ENCODE measurements at places on chromosomes 4 and X.
A peak's percentile ranks its signal among the peaks of the same experiment; 100 is the strongest.

GRCh38 chrX:30971774-30972603, 82.9 kb upstream of the TAB3 start:
- peaks cover 2% of the 10 kb centered on the region for H3K27me3 ChIP-seq
- no peak for DNase-seq
- peak overlapping the region; percentile 55 for H3K4me3 ChIP-seq
- peaks cover 5% of the 10 kb centered on the region for H3K4me1 ChIP-seq
- no peak overlapping the region for H3K27ac ChIP-seq

- no peaks in the 10 kb centered on the region for H3K4me1 ChIP-seq
- H3K36me3 ChIP-seq: no peaks in the 10 kb centered on the region
- no peak overlapping the region for H3K4me3 ChIP-seq
- no peaks in the 10 kb centered on the region for H3K27me3 ChIP-seq
- H3K27ac ChIP-seq: no peak overlapping the region
Measured at GRCh38 chrX:72465889-72466288, 106.8 kb downstream of the HDAC8 start.

GRCh38 chrX:69060631-69061408, 104.4 kb downstream of the PJA1 start:
- no peak overlapping the region for H3K4me3 ChIP-seq
- no peaks in the 10 kb centered on the region for H3K27me3 ChIP-seq
- H3K27ac ChIP-seq: no peak overlapping the region
- no peaks in the 10 kb centered on the region for H3K36me3 ChIP-seq
- no peaks in the 10 kb centered on the region for H3K4me1 ChIP-seq

- H3K4me1 ChIP-seq: peaks cover 32% of the 10 kb centered on the region
- H3K36me3 ChIP-seq: peaks cover 2% of the 10 kb centered on the region
- H3K27me3 ChIP-seq: no peaks in the 10 kb centered on the region
- no peak for DNase-seq
Measured at GRCh38 chrX:41522671-41523070, 75.5 kb downstream of the NYX start.

DNA sequence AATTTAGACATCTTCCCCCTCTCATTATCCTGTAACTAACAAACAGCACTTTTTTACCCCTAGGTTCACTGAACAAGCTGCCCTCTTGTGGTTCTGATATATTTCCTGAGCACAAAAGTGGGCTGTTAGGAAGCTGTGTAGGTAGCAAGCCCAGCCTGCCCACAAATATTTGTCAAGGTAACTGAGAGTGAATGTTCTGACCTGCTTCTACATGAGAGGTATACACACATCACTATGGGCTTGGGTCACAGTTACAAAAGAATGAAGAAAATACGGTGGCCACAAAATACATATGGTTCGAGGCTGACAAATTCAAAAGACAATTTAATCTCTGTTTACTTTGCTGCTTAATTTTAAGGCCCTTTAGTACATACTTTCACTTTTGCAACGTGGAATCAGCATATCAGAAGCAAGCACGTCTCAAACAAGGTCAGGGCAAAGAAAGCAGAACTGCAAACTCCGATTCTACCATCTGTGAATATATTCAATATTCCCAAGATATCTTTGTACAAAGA, 78.7 kb downstream of the RBM47 start:
- H3K27me3 ChIP-seq: peaks cover 1% of the 10 kb centered on the region
- H3K27ac ChIP-seq: no peak overlapping the region
- H3K4me3 ChIP-seq: no peak overlapping the region
- no peaks in the 10 kb centered on the region for H3K36me3 ChIP-seq

- H3K27ac ChIP-seq: no peak overlapping the region
- DNase-seq: no peak
- peaks cover 34% of the 10 kb centered on the region for H3K4me1 ChIP-seq
- no peak overlapping the region for H3K4me3 ChIP-seq
Measured at GRCh38 chr4:5884796-5885195, 8.1 kb downstream of the CRMP1 start.

- no peak overlapping the region for H3K4me3 ChIP-seq
- peaks cover 9% of the 10 kb centered on the region for H3K4me1 ChIP-seq
- no peak for DNase-seq
- peaks cover 5% of the 10 kb centered on the region for H3K27me3 ChIP-seq
- peaks cover 2% of the 10 kb centered on the region for H3K36me3 ChIP-seq
Measured at GRCh38 chr4:40340030-40340429, 4.9 kb downstream of the CHRNA9 start.

- DNase-seq: no peak
- H3K4me3 ChIP-seq: no peak overlapping the region
- no peaks in the 10 kb centered on the region for H3K4me1 ChIP-seq
- no peaks in the 10 kb centered on the region for H3K36me3 ChIP-seq
Measured at GRCh38 chr4:108744307-108744706, 18.5 kb downstream of the ETNPPL start.

GRCh38 chr4:99062120-99062519, 26.5 kb downstream of the ADH5 start:
- peaks cover 23% of the 10 kb centered on the region for H3K36me3 ChIP-seq
- no peak overlapping the region for H3K27ac ChIP-seq
- no peaks in the 10 kb centered on the region for H3K27me3 ChIP-seq
- H3K4me1 ChIP-seq: peaks cover 28% of the 10 kb centered on the region
- no peak overlapping the region for H3K4me3 ChIP-seq
- DNase-seq: no peak

DNA sequence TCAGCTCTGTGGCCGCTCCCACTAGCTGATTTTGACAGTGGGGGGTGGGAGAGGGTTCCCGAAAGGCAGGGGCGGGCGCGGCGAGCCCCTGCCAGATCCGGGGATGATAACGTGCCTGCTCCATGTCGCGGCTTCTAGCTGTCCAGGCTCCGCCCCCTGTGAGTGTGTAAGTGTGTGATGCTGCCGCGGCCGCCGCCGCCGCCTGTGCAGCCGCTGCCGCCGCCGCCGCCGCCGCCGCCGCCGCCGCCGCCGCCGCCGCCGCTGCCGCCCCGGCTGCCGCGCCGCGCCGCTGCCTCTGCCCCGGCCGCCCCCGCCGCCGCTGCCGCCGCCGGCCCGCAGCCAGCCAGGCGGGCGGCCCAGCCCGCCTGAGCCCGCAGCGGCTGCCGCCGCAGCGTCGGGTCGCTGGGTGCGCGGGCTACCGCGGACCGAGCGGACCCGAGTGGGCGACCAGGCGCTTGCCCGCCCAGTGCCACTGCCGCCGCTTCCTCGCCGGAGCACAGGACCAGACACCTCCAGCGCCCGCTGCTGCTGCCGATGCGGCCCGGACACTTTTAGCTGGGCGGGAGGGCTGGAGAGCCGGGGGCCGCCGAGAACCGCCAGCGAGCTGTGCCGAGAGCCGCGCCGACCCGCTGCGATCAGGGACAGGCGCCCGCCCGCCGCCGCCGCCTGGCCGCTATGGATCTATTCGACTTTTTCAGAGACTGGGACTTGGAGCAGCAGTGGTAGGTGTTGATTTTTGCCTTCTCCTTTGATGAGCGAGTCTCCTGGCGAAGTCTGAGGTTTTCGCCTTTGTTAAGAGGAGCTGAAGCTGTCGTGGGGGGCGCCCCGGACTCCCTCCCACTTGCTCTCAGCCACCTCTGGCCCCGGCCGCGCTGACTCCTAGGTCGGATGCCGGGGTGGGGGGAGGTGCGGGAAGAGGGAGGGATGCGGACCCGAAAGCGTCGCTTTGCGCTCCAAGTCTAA, at the start of gene AFF2:
AFF2 (plus strand) TSS at position 195 of the 963 bp plus-strand sequence; CDS start at position 676, 481 bp downstream.
- peak; percentile 94 for DNase-seq
- peak within 1 kb of the TSS; percentile 80 for H3K4me3 ChIP-seq
- peak within 1 kb of the TSS; percentile 49 for H3K27ac ChIP-seq
- H3K27me3 ChIP-seq: no peaks in the 10 kb centered on the region
- peaks cover 7% of the 10 kb centered on the region for H3K4me1 ChIP-seq

DNA sequence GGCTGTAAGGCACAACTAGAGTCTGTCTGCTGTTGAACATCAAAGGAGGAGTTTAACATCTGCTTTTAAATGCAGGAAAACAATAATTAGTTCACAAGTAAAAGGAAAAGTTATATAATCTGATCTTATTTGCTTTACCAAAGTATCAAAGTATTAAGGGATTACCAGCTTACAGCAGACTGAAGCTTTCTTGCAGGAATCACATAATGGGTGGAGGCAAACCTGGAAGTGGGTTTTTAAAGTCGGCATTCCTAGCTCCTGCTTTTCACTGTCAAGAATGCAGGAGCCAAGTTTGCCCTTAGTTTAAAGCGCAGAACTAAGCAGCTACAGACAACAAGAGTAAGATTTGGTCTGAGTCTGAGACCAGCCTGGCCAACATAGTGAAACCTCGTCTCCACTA, 122.2 kb downstream of the APBB2 start:
- peaks cover 2% of the 10 kb centered on the region for H3K36me3 ChIP-seq
- H3K27ac ChIP-seq: no peak overlapping the region
- peaks cover 19% of the 10 kb centered on the region for H3K4me1 ChIP-seq
- no peak for DNase-seq

DNA sequence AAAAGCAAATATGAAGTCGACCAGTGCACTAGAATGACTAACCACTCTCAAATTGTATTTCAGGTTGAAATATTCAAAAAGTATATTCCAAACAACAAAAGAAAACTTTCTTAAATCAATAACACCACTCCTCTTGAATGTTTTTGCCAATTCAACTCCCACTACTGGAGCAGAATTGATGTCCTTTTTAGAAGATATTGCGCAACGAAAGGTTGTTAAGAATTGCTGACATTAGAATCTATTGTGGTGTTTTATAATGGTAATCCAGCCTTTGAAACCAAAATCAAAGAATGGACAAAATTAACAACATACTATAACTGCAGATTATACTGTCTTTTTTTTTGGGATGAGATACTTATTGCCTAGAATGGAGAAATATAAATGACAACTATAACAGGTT, 331.3 kb downstream of the GRXCR1 start:
- H3K4me1 ChIP-seq: no peaks in the 10 kb centered on the region
- H3K27me3 ChIP-seq: peaks cover 2% of the 10 kb centered on the region
- H3K4me3 ChIP-seq: no peak overlapping the region

DNA sequence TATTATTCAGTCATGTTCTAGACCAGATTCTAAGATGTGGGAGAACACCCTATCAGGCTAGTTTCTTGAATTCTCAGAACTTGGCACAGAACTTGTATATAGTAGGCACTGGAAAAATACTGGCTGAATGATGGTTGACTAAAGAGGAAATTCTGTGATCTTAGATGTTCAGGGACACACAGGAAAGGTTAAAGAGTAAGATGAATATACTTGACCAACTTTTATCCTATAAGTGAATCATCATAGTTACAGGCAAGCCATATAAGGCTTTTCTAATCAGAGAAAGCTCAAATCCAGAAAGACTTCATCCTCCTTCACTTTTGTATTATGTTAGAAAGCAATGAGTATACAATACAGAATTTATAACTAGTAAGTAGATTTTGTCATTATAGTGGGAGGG, 53.8 kb downstream of the SEPTIN11 start:
- no peak overlapping the region for H3K4me3 ChIP-seq
- peaks cover 95% of the 10 kb centered on the region for H3K4me1 ChIP-seq
- DNase-seq: no peak
- peak overlapping the region; percentile 93 for H3K27ac ChIP-seq

GRCh38 chrX:46643636-46644035, 70.1 kb downstream of the CHST7 start:
- no peak for DNase-seq
- peaks cover 2% of the 10 kb centered on the region for H3K4me1 ChIP-seq
- H3K27ac ChIP-seq: no peak overlapping the region
- H3K27me3 ChIP-seq: no peaks in the 10 kb centered on the region

DNA sequence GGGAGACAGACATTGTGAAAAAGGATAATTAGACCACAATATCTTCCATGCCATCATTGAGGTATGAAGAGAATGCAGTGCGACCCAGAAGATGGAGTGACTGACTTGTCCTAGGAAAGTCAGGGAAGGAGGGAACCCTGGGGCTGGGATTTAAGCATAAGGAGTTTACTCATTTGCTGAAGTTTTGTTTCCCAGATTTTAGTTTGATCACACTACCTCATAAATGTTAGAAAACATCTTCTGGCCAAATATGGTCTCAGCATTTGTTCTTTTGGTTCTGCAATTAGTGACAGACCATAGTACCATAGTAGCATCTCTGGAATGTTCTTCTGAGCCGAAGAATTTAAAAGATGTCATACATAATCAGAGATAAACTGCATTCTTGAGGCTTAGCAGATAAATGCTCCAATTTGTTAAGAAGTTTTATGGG, 96.5 kb upstream of the PGRMC2 start:
- peak overlapping the region; percentile 55 for H3K27ac ChIP-seq
- peaks cover 59% of the 10 kb centered on the region for H3K4me1 ChIP-seq
- no peaks in the 10 kb centered on the region for H3K27me3 ChIP-seq

- H3K4me1 ChIP-seq: peaks cover 9% of the 10 kb centered on the region
- DNase-seq: no peak
- no peaks in the 10 kb centered on the region for H3K27me3 ChIP-seq
- no peaks in the 10 kb centered on the region for H3K36me3 ChIP-seq
- H3K27ac ChIP-seq: no peak overlapping the region
Measured at GRCh38 chrX:16213961-16214360, 46.7 kb downstream of the MAGEB17 start.

GRCh38 chr4:83334425-83335241, at the start of gene HPSE:
TSS of gene HPSE (minus strand) at chr4:83334848. CDS start at chr4:83334782, 66 bp downstream.
- H3K4me3 ChIP-seq: peak within 1 kb of the TSS; percentile 82
- H3K27me3 ChIP-seq: peaks cover 9% of the 10 kb centered on the region
- DNase-seq: no peak
- H3K4me1 ChIP-seq: peaks cover 16% of the 10 kb centered on the region
- peak within 1 kb of the TSS; percentile 32 for H3K27ac ChIP-seq
- no peaks in the 10 kb centered on the region for H3K36me3 ChIP-seq

GRCh38 chr4:169059306-169060211, 49.5 kb upstream of the CBR4 start:
- H3K36me3 ChIP-seq: no peaks in the 10 kb centered on the region
- no peaks in the 10 kb centered on the region for H3K27me3 ChIP-seq
- peaks cover 24% of the 10 kb centered on the region for H3K4me1 ChIP-seq

- H3K27ac ChIP-seq: no peak overlapping the region
- peaks cover 15% of the 10 kb centered on the region for H3K27me3 ChIP-seq
- no peak for DNase-seq
- no peak overlapping the region for H3K4me3 ChIP-seq
- no peaks in the 10 kb centered on the region for H3K36me3 ChIP-seq
Measured at GRCh38 chr4:25950461-25951389, 36.7 kb downstream of the SMIM20 start.

DNA sequence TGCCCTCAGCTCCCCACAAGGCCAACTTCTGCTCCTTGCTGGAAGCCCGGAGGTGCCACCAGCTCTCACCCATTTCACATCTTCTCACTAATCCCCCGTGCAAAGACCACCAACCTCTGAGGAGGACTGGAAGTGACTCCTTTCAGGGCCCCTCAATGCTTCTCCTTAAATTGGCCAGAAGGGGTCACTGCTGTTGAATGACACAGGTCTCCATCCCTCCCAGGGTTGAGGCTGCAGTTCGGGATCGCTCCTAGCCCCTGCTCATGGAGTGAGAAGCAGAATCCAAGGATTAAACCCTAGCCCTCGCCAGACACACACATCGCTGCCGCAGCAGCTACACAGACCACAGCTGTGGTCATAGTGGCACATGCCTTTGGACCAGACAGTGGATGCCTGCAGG, 279.5 kb upstream of the TAPT1 start:
- H3K4me3 ChIP-seq: no peak overlapping the region
- DNase-seq: no peak
- H3K36me3 ChIP-seq: peaks cover 3% of the 10 kb centered on the region
- H3K4me1 ChIP-seq: no peaks in the 10 kb centered on the region

- H3K27ac ChIP-seq: peak overlapping the region; percentile 70
- no peaks in the 10 kb centered on the region for H3K27me3 ChIP-seq
- H3K36me3 ChIP-seq: peaks cover 2% of the 10 kb centered on the region
- no peak for DNase-seq
- peaks cover 59% of the 10 kb centered on the region for H3K4me1 ChIP-seq
Measured at GRCh38 chr4:142331132-142331531, 515.0 kb downstream of the INPP4B start.

GRCh38 chr4:176964116-176964691, 171.5 kb upstream of the VEGFC start:
- no peaks in the 10 kb centered on the region for H3K27me3 ChIP-seq
- H3K27ac ChIP-seq: no peak overlapping the region
- no peaks in the 10 kb centered on the region for H3K36me3 ChIP-seq
- no peak for DNase-seq
